ENCODE measurements at places on chromosomes 2 and 18.

DNA sequence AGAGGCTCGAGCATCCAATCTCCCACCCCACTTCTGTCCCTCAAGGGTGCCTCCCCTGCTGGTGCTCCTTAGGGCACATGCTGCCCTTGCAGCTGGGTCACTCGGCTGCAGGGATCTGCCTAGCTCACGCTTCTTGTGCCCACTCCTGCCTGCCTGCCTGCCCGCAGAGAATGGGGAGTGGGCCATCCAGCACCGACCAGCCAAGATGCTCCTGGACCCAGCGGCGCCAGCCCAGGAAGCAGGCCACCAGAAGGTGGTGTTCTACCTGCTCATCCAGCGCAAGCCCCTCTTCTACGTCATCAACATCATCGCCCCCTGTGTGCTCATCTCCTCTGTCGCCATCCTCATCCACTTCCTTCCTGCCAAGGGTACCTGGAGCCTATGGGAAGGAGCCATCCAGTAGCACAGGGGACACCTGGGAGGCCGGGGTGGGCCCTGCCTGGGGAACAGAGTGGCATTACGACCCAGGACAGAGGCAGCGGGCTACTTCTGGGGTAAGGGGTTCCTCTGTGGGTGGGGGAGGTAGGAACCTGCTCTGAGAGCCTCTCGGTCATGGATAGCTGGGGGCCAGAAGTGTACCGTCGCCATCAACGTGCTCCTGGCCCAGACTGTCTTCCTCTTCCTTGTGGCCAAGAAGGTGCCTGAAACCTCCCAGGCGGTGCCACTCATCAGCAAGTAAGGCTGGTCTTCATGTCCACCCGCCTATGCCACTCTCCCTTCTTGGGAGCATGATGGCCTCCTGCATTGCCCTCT lies 3.4 kb downstream of the CHRNG start:
- DNase-seq: no peak

- no peak for DNase-seq
Measured at GRCh38 chr2:221915926-221916325, 343.8 kb upstream of the EPHA4 start.

- peak; percentile 43 for DNase-seq
Measured at GRCh38 chr2:205685314-205686055, 3.2 kb downstream of the NRP2 start.

GRCh38 chr18:12657684-12658425 lies at the start of gene SPIRE1:
SPIRE1 (minus strand) TSS chr18:12658107; CDS start chr18:12657866, 241 bp downstream.
- peak; percentile 76 for DNase-seq

GRCh38 chr2:222269132-222269531 lies 29.7 kb downstream of the PAX3 start:
- DNase-seq: no peak

DNA sequence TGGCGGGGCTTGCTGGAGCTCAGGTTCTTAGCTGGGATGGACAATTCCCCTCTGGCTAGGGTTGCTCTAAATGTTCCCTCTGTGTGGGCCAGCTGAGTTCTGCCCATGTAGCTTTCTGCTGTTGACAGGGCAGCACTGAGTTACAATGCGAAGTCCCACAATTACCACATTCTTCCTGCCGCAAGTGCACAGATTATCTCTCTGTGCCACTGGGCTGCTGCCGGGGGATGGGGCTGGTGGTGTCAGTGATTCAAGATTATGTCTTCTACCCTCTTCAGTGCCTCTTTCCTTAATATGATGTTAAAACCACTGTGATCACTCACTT lies 708.1 kb downstream of the SLC4A3 start:
- no peak for DNase-seq

DNA sequence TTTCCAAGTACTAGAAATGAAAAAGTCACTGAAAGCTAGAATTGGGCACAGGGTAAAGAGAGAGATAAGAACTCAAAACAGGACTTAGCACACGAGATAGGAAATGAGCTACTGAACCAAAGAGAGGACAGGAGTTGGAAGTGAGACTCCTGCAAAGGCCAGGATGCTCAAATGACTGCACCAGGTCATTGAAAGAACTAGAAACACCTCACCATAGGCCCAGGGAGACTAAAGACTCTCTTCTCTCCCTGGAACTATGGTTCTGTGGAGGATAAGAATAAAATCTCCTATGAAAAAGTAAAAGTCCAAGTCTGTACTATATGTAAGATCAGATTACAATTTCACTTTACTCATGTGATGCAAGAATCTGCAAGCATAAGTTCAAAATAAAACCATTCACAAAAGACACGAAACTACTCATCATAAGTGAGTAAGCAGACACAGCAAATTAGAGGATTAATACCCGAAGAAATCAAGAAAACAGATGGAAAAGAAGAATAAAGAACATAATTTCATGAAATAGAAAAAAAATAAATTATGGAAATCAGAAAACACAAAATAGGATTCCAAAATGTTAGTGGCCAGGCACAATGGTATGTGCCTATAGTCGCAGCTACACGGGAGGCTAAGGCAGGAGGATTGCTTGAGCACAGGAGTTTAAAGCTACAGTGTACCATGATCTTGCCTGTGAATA lies 6.5 kb downstream of the NBAS start:
- DNase-seq: no peak

GRCh38 chr2:168667156-168667555 lies 135.3 kb upstream of the NOSTRIN start:
- no peak for DNase-seq

All from stomach (tissue), 19 donors.